ENCODE measurements at places on chromosomes 13 and 19.

GRCh38 chr19:19022380-19022961 lies 10.8 kb downstream of the SUGP2 start:
- no peak for DNase-seq

DNA sequence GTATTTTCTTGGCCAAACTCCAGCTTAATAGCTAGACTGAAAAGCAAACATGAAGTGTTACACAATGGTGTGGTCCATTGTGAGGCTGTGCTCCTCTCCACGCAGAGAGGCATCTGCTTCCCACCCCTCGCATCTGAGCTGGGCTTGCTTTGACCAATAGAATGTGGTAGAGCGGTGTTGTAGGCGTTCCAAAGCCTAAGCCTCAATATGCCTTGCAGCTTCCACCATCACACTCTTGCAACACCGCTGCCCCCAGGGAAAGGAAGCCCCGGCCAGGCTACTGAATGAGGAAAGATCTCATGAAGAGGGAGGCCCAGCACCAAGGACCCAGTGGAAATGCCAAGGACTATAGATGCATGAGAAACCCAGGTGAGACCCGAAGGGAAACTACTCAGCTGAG lies 9.4 kb downstream of the FLT1 start:
- DNase-seq, result no peak

DNA sequence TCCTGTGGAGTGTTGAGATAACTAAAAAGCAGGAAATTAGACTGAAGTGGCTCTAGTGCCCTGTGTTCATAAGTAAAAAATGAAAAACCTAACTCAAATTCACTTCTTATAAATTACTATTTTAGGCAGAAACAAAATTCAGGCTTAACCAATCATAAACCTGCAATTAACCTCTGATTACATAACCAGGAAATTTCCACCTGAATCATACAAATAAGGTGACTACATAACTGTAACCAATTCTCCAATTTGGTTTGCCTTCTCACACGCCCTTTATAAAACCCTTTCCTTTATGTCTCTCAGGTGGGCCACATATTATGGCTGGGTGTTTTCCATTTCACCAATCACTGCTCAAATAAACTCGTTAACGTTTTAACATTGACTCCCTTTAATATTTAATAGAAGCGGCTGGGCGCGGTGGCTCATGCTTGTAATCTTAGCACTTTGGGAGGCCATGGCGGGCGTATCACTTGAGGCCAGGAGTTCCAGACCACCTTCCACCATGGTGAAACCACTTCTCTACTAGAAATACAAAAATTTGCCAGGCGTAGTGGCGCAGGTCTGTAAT lies 22.9 kb upstream of the ZNF724 start:
- no peak for DNase-seq

- DNase-seq, result no peak
Measured at GRCh38 chr19:36169084-36169760, 17.0 kb upstream of the COX7A1 start.

- no peak for DNase-seq
Measured at GRCh38 chr13:50512474-50513299, 330.8 kb downstream of the DLEU7 start.

DNA sequence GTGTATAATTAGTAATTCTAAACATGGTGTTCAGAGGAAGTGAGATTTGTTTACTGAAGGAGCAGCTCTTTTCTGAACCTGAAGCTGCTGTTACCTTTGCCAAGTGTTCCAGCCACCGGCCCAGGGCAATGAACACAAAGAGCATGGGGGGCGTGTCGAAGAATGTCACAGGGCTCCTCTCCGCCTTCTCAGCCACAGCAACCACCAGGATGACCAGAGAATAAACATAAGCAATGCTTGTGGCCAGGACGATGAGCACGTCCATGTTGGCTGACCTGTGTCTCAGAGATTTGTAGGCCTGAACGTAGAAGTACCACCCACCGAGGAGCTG lies 53.1 kb downstream of the ATP7B start:
- no peak for DNase-seq

- DNase-seq, result no peak
Measured at GRCh38 chr13:98581971-98582702, 5.2 kb upstream of the STK24 start.

DNA sequence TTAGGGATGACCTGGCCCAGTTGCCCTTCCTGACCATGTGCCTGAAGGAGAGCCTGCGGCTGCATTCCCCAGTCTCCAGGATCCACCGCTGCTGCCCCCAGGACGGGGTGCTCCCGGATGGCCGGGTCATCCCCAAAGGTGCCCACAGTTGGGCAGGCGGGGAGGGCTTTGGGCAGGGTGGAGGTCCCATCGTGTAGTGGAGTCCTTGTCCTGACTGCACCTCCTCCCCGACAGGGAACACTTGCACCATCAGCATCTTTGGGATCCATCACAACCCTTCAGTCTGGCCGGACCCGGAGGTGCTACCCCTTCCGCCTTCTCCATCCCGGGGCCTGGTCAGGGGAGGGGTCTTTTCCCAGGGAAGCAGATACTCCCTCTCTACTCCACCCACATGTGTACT lies 31.7 kb upstream of the CYP4F8 start:
- DNase-seq, result no peak

- no peak for DNase-seq
Measured at GRCh38 chr13:71054358-71054757, 812.6 kb downstream of the DACH1 start.

DNA sequence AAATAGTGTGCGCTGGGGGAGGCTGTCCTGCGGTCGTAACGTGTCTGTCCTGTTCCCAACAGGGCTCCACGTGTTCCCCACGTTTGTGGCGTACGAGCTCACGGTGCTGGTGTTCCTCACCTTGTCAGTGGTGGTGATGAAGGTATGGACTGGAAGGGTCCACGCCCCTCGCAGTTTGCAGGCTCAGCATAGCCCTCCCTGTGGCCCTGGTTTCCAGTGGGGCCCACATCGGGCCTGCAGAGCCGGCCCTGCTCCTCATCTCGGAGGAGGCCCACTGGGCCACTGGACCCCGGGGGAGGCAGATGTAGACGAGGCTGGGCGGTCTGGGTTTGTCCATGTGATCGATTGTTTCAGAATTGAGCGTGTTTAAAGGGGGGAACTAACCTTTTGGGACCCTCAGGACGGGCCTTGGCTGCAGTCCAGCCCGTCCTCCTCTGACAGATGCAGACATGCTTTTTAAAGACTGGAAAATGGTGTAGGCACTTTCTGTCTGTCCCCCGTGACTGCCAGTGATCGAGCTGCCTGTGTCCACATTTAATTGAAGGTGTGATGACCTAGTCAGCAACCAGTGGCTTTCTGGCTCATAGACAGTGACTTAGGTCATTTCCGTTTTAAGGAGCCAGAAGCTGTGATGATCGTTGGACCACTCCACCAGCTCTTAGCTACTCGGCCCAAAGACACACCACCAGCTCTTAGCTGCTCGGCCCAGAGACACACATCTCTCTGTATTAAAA lies 37.1 kb upstream of the TFDP1 start:
- no peak for DNase-seq

GRCh38 chr13:69199664-69200063 lies 908.0 kb upstream of the ATXN8OS start:
- no peak for DNase-seq

- no peak for DNase-seq
Measured at GRCh38 chr13:53138376-53139036, 109.9 kb downstream of the OLFM4 start.

DNA sequence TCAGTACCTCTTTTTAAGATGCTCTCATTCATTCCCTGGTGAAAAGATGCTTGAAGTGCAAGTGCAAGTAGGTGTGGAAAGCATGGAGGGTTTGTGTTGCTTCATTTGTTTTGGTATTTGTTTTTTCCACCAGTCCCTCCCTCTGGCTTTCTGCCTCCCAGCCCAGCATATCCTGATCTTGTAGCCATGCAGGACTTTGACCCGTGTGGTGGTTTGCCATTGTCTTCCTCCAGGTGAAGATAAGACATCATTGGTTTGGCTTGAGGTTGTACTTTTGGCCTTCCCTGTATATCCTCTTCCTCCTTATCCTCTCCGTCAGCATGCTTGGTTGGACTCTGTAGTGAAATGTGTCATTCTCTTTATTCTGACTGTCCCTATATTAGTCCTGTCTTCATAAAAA lies 9.1 kb downstream of the SPINT2 start:
- no peak for DNase-seq

DNA sequence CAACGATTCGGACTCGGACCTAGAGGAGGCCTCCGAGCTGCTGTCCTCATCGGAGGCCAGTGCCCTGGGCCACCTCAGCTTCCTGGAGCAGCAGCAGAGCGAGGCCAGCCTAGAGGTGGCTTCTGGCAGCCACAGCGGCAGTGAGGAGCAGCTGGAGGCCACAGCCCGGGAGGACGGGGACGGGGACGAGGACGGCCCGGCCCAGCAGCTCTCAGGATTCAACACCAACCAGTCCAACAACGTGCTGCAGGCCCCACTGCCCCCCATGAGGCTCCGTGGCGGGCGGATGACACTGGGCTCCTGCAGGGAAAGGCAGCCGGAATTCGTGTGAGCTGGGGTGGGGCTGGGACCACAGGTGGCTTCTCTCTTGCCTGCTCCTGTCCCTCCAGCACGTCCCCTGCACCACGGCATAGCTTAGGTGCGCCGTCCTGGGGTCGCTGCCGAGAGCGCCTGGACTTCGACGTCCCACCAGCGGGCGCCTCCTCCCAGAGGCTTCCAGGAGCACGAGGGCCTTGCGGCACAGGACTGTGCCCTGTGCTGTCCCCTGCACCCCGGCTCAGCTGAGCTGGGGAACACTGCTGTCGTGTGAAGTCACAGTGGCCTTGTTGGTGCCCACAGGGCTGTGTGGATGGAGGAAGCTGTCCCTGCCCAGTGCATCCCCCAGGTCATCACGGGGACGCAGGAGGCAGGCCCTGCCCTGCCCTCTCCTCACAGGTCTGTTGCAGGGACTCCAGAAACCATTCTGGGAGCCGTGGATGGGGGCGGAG lies 9.3 kb downstream of the POLR2E start:
- DNase-seq, result no peak

- DNase-seq, result no peak
Measured at GRCh38 chr13:59318320-59318930, 845.3 kb downstream of the DIAPH3 start.

DNA sequence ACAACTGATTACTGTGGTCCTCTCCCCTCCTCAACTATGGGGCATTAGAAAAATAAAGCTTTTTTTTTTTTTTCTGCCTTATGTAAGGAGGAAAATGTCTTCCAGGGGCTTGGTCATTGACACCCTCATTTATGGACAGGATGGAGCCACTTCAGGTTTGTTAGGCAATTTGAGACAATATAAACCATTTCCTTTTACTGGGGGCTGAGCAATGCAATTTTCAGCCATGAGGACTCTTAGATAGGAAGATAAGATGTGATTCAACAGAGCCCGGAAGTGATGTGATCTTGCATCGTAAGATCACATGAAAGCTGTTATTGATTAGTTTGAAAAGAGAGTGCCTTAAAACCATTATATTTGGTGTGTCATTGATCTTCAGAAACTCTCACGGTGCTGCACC lies 210.8 kb downstream of the OXGR1 start:
- no peak for DNase-seq

DNA sequence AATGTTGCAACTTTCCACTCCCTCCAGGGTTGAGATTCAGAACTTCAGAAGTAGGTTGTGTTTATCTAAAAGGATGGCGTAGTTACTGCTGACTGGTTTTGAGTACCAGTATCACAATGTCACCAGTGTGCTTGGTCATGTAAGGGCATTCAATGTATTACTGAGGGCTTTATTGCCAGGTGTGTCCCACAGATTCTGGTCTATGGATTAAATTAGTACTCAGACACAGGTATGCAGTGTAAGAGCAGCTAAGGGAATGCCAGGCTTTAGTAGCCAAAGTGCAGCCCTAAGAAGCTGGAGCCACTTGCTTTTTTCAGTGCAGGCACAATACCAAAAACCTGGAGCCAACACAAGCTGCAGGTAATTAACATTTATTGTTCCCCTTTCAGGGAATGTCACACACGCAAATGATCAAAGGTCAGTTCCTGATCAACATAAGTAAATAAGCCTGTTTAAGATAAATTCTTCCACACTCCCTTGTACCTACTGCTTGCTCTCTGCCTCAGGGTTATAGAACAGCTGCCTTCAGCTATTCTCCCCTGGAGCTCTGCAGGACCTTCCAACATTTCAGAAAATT lies 130.1 kb upstream of the ZNF91 start:
- DNase-seq, result no peak

GRCh38 chr13:84044805-84045204 lies 162.5 kb upstream of the SLITRK1 start:
- no peak for DNase-seq

DNA sequence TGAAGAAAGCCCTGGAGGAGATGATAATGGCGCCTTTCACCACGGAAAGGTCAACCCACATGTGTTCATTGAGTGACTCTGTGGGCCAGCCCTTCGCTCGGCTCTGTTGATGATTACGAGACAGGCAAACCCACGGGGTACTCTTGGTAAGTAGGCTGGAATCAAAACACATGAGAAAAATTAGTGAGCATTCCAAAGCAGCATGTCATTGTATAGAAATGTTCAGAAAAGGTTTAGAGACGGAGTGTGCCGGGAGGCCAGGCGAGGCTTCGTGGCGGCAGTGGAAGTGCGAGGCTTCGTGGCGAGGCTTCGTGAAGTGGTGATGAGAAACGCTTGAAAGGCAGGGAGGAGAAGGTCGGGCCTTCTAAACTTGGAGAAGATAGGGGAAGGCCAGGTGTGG lies 144.3 kb downstream of the ZNF536 start:
- no peak for DNase-seq

- DNase-seq, result no peak
Measured at GRCh38 chr19:279231-279630, 12.0 kb downstream of the PLPP2 start.

DNA sequence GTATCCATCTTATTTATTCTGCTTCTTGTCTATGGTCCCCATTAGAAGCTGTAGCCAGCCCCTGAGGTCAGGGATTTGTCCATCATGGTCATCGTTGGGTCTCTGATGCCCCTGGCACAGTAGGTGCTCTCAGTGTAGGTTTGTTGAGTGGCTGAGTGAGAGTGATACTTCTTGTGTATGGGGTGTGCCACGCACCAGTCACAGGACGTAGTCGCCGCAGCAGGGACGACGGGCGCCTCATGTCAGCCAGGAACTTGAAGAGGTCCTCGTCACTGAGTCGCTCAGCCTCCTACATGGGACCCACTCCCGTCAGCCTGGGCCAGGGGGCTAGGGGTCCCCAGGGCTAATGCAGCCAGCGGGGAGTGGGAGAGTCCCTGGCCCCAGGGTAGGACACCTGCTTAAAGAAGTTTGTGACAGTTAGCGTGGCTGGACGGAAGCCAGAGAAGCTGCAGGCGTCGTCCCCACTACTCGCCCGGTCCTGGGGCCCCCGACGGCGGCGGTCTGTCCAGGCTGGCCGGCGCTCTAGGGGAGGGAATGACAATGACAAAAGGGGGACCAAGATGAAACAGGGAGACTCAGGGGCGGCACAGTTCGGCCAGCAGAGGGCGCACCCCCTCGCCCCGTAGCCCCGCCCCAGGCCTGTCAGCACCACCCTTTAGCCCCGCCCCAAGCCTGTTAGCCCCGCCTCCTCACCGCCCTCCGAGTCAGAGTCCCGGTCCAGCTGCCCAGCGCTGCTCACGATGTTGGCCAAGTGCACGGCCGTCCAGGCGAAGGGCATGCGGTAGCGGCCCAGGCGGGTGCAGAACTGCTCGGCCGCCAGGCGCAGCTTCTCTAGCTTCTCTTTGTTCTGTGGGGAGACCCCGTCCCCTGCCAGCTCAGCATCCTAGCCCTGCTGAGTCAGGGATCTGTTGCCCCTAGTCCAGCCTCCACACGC lies 3.7 kb downstream of the ANGPTL8 start:
- peak; percentile 91 for DNase-seq

All from 8988T (cell line).